NCI-H2171 treated with DMSO at 0.1 percent for 48 hours (cell line): ENCODE measurements at places on chromosomes 12 and 14.

DNA sequence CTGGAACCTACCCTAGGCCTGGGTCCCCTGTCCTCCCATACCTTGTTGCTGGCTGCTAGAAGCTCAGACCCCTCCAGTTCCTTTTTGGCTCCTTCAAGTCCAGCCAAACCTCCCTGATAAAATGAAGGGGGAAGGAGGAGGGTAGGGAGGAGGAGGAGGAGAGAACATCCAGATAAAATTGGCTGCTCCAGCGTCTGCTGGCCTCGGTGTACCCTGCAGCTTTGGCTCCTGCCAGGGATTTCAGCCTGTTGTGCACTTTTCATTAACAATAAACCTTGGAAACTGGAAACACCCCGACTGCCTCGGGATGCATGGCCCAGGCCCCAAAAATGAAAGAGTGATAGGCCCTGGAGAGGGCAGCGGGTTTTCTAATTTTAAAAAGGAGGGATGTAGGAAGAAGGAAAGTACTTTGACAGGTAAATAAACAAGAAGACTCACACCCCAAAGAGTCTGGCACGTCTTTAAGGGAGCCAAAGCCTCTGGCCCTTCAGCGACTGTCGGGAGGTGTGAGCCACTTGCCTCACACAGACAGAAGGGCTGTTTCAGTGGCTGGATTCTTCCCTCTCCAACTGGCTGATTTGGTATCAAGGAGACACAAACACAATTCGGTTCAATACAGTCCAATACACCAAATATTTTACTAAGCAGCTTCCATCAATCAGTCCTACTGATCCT lies 49.8 kb downstream of the NUAK1 start:
- no peak for DNase-seq

DNA sequence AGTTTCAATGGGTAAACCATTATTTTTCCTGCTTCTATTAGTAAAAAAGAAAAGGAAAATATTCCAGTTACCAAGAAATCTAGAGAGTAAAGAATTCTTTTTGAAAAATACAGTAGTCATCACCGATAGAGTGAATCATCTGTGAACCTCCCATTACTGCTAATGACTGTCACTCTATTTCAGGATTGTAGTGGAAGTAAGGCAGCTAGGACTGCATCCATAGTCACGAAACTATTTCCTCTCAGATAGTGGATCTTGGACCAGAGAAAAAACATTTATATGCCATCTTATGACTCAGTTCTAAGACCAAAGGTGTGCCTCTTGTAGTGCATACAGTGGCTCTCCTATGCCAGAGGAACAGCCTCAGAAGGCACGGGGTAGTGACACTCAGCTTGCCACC lies 173.9 kb upstream of the PLEKHA5 start:
- no peak for DNase-seq

DNA sequence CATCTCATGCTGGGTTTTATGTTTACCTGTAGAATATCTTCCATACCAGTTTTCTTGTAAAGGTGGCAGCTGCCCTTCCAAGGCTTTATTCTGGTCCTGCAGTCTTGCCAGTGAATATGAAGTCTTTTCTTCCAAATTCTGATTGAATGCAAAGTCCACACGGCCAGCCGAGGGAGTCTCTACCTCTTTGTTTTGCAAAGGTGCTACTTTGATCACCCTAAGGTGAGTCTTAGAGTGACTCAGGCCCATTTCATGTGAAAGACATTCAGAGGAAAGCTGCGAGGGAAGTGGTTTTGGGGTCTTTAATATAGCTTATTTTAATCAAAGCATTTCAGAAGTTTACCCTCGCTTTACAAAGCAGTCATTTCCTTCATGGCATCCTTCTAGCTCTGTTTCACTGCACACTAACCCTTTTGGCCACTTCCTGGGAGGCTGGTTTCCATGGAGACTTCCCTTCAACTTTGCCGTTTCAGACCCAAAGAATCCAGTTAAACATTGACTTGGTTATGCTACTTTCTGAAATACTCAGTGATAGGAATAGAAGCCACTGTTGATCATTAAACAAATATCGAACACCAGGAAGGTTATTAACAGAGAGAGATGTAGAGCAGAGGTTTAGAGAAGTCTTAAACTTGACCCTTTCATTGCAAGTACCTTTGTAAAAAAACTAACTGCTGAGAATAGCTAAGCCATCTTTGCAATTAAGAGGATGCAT lies at the start of gene CCDC198:
TSS of gene CCDC198 (minus strand) at position 391 of the 715 bp plus-strand sequence. CDS start at position 249, 142 bp downstream.
- DNase-seq, result no peak

DNA sequence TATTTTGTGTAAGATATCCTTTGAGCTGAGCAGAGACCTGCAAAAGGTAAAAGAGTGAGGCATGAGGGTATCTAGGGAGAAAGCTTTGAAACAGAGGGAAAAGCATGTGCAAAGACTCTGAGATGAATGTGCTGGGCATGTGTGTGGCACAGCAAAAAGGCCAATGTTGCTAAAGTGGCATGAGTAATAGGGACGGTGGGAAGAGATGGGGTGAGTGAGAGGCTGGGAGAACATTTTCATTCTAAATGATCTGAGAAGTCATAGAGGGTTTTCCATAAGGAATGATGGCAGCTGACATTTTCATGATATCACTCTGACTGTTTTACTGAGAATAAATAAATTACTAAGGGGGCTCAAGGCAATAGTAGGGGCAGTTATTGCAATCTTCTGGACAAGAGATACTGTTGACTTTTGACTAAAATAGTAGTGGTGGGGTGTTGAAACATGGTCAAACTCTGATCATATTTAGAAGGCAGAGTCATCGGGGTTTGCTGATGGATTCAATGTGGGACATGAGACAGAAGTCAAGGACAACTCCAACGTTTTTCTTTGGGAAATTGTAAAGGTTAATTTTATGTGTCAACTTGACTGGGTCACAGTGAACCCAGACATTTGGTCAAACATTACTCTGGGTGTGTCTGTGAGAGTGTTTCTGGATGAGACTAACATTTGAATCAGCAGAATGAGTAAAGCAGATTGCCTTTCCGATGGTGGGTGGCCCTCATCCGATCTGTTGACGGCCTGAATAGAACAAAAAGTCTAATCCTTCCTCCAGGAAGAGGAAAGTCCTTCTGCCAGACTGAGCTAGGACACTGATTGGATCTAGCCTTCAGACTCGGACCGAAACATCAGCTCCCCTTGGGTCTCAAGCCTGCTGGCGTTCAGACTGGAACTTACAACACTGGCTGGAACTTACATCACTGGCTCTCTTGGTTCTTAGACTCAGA lies 193.9 kb upstream of the PLXNC1 start:
- DNase-seq, result no peak

DNA sequence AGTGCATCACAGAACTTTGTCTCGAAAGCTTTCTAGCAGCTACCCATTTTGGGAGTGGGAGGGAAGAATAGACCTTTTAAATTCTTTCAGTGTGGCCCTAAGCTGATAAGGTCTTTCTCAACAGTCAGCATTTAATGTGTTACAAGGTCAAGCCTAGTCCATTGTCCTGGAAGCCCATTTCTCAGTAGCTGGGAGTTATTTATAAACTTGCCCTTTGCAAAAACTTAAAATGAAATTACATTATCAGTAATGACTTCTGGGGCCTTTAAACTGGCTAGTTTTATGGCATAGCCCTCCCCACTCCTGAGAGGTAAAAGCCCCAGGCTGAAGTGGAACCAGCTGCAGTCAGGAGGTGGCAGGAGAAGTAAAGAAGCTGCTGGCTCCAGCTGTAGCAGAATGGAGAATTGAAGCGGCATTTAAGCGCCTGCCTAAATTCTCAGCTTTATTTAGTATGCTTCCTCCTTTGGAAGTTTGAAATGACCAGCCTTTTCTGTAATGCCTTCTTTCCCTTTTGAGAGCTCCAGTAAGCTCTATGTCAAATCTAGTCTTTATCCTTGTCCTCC lies 12.4 kb downstream of the COPZ1 start:
- no peak for DNase-seq
